Globus pallidus (tissue), 1 donor: ENCODE measurements at places on chromosomes 5 and 9.

- peak; percentile 17 for DNase-seq
Observed at GRCh38 chr9:36632892-36633291, 60.2 kb downstream of the MELK start.

GRCh38 chr9:89676281-89676680 lies 71.5 kb downstream of the GADD45G start:
- DNase-seq = peak; percentile 45

- DNase-seq = no peak
Observed at GRCh38 chr9:72772661-72773060, 180.2 kb downstream of the ALDH1A1 start.

DNA sequence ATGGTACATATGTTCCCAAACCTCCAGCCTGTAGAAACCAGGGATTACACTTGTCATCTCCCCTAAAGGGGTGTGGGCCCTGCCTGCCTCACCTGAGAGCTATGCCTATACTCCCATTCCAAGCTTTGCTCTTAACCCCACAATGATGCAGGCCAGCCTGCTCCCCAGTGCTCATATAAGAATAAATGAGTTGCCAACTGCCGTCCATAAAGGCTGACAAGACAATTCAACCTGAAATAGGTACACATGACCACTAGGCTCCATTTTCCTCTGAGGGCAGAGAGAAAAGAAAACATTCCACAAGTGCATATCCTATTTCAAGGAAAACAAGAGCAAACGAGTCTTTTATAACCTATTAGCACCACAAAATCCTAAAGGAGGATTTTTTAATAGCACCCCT lies 28.4 kb downstream of the SKP1 start:
- DNase-seq = no peak

DNA sequence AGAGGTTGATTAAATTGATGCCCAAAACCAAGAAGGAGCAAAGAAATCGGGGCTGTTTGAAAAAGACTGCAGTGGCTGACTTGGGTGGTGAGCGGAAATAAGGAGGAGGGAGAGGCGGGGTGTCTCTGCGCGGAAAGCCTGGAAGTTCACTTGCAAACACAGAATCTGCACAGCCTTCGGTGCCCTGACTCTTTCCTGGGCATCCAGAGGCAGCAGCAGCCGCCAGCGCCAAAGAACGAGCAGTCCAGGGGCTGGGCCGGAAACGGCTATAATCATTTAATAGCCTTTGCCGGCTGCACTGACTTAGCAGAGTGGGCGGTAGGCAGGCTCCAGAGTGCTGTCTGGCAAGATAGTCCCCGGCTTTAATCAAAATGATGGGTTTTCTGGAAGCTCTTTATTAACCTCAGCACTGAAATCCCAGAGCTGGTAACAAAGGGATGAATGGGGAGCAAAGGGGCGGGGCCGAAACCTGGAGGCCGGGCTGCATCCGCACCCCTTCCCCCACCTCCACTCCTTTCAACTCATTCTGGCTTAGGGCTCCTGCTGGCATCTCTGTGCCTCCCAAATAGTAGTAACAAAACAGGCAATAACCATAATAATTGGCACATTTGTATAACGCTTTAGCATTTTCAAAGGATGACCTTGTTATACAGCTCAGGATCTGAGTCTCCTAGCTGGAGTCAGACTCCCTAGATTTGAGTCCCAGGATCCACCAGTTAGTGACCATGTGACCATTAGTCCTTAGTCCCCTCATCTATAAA lies 35.7 kb downstream of the PCDHAC2 start:
- peak; percentile 6 for DNase-seq

GRCh38 chr5:75837258-75837841 lies 120.1 kb upstream of the POC5 start:
- DNase-seq = no peak

DNA sequence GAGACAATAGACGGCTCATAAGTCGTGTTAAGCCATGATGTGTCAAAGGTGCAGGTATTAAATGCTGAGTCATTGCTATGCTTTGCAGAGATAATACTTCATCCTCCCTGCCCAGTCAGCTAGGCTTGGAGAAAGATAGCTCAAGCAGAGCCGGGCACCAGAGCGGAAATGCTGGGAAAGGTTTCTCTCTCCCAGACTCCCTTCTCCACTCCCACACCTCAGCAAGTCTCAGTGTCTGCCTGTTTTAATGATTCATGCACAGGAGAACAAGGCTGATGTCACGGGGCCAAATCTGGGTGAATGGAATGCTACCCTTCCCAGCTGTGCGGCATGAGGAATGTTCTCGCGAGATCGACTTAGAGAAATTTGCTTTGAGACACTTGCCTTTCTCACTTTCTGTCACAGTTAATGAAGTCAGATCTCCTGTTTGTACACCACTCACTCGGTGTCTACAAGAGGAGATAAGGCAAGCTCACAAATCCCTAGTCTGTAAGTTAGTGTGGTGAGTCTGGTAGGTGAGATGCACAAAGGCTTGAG lies 204.4 kb downstream of the EFNA5 start:
- no peak for DNase-seq

GRCh38 chr5:63959177-63959982 lies 2.9 kb downstream of the HTR1A start:
- DNase-seq = peak; percentile 6

DNA sequence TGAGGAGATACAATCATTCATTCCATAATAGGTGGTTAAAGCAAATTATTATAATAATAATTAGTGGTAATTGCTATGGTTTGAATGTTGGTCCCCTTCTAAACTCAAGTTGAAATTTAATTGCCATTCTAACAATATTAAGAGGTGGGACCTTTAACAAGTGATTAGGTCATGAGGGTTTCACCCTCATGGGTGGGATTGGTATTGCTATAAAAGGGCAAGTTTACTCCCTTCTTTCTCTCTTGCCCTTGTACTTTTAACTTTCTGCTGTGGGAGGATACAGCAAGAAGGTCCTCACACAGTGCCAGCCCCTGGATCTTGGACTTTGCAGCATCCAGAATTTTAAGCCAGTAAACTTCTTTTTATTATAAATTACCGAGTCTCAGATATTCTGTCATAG lies 101.9 kb upstream of the PARP8 start:
- no peak for DNase-seq

DNA sequence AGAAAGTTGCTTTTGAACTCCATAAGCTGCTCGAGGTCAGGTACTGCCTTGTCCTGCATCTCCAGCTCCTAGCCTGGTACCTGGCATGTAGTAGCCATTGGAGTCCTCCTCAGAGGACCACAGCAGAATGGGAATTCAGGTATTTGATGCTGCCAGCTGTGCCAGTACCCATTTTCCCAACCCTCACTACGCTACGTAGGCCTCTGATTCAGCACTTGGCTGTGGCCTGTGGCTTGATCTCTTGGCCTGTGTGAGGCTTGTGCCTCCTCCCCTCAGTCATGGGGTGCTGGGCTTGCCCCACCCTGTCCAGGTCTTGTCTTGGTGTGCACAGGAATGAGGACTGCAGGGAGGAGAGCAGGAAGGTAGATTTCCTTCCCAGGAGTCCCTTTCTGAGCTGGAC lies 11.8 kb downstream of the OTULIN start:
- no peak for DNase-seq

DNA sequence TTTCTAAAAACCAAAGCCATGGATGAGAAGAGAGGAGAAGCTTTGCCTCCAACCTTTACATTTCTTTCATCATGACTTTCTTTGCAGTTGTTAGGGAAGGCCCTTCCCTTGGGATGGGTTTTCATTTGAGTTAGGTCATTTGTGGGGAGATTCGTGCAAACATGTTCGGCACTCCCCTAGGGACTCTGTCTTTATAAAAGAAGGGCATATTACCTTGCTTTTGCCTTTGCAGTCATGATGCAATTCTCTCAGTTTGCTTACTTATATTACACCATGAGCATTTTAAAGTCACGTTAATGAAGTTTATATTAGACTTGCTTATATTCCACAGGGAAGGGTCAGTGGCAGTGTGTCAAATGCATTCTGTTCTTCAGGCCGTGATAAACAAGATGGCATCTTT lies 289.3 kb upstream of the WWC1 start:
- no peak for DNase-seq
